Fibroblast of upper back skin (primary cell): ENCODE measurements at places on chromosomes 3 and 15.
A peak's percentile ranks its signal among the peaks of the same experiment; 100 is the strongest.

DNA sequence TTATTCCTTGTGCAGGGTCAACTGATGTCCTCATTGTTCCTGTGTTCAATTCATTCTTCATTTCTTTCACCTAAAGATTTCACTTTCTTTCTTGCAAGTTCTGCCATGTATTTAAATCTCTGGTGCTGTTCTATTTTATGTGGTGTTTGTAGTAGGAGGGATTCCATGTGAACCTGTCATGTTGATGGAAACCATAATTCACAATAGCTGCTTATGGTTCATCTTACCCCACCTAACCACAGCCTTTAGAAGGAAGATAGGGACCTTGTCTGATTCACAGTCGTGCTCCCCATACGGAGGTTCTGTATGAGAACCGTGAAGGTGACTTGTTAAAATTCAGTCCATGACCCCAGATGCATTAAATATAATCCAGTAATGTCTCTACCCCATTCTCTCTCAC lies 21.9 kb downstream of the SLCO2A1 start:
- DNase-seq: no peak

DNA sequence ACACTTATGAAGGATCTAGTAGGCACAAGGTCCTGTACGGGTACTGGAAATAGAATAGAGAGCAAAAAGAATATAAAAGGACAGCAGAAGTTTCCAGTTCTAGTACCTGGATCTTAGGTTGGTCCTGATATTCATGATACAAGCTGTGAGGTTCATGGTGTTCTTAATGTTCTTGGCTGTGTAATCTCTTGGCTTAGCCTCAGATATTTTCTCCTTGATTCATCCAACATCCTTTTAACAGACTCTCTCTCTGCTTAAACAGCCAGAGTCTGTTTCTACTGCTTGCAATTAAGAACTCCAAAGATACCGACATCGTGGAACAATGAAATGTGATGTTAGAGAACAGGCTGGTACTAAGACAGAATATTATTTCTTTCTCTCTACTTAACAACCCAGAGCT lies 49.9 kb downstream of the CNTN3 start:
- no peak for DNase-seq

DNA sequence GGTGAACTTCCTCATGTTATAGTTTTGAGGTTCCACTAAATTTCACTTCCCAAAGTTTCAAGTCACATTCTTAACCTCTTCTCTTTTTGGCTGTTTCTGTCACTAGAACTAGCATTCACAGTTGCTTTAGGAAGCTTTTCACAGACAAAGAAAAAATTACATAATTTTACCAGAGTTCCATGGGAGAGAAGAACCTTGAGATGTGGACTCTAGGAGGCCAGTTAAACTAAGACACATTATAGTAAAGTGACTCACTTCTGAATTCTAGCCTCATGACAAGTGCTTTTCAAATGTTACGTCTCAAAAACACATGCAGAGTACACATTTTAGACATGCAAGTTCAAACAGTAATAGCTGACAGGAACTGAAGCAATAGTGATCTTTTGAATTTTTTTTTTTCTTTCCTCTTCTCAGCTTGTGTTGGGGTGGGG lies 39.9 kb upstream of the LRTM1 start:
- DNase-seq: peak; percentile 88

GRCh38 chr3:52682016-52682415 lies 3.7 kb downstream of the PBRM1 start:
- peak; percentile 86 for DNase-seq

DNA sequence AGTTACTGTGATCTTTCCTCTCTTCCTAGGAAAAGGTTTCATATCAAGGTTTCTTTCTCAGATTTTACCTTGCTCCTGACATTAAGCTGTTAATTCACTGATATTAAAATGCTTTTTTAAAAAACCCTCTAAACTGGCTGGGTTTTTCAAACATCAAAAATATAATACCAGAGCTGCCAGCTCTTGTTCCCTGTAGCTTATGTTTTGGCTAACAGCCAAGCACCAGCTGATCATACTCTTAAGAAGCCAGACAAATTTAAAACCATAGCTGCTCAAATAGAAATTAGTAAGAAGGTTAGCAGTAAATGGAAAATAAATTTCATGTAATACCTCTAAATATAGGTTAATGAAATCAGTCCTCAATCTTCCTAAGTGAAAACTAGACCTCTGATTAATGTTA lies 657.5 kb downstream of the GRM7 start:
- DNase-seq: no peak

- DNase-seq: no peak
These were observed 5.3 kb downstream of the ACVR2B start for GRCh38 chr3:38458796-38459498.

DNA sequence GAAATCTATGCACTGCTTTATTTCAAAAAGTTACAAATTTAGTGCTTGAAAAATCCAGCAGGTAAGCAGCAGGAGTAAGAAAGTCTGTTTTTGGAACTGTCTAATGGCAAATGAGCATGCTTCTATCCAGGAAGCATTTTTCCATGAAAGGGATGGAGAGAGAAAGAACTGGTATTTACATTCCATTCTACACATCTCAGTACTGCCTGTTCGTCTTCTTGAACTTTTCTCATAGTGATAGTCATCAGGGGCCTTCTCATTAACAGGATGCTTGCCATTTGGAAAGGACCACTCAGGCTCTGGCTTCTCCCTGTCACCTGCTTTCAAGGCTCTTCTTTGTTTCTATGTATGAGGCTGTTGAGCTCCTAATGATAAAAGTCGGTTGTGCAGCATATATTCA lies 267.3 kb upstream of the IL12A start:
- peak; percentile 32 for DNase-seq

DNA sequence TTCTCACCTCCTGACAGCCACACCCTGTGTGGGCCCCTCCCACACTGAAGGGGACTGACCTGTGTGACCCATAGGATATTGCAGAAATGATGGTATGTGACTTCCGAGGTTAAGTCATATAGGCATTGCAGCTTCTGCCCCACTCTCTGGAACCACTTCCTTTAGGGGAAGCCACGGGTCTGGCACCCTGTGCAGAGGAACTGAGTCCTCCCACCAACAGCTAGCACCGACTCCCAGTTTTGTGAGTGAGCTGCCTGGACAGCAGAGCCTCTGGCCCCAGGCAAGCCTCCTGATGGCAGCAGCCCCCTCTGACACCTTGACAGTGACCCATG lies 24.6 kb upstream of the SLC6A6 start:
- DNase-seq: no peak

- DNase-seq: no peak
These were observed 106.7 kb upstream of the FHIT start for GRCh38 chr3:61357902-61358301.

DNA sequence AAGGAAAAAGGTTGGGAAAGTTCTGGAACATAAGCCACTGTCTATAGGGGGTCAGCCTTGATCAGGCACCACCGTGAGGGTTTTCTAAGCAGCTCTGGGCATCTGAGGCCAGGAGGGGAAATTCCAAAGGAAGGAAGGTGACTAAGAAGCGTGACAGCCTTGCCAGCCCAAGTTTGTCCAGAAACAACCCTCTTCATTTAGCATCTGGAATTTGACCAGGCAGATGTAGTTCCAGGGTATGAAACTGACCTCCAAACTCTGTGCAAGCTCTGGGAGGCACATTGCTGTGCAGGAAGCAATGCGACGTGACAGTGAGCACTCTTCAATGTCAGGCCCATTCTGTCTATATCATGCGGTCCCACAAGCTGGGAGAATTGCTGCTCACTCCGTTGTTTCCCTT lies 85.4 kb upstream of the TPM1 start:
- no peak for DNase-seq

DNA sequence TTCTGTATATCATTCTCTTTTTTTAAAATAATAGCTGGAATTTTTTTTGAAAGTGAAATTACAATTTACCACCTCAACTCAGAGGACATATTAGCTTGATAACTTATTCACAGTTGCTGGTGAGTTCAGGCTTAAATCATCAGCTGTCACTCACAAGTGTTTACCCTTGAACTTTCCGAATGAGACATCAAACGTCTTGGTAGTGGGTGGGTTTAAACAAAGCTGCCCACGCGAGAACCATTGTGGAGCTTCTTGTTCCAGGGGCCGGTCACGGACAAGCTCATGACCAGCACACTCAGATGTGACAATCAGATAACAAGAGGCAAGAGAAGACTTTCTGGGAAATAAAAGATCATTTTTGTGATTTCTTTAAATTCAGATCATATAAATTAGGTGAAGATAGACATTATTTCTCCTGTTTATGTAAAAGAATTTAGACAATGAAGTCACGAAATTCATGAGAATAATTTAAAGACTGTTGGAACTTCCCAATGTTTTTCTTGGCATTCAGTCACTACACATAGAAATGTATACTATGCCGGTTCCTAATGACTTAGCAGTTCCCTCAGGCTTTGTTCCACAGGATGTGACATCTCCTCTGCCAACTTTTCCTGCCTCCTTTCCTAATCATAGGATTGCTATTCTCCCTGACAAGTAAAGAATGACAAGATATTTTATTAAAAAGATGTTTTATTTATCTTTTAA lies 29.3 kb downstream of the BTD start:
- peak; percentile 83 for DNase-seq

GRCh38 chr15:73684581-73685455 lies 635 bp downstream of the CD276 start:
- peak; percentile 68 for DNase-seq

DNA sequence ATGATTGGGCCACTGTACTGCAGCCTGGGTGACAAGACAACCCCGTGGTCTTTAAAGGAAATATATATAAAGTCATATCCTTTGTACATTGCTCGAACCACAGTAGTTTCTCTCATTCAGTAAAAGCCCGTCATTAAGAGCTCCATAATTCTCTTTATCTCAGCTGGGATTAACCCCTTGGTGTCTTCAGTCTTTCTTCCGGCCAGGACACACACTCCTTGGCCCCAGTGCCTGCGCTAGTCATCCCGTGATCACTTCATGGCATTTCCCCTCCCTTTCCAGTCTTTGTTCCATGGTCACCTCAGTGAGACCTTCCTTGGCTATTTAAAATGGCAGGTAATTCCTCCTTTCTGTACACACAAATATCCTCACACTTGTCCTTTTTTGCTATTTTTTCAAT lies 3.3 kb downstream of the RPL35A start:
- DNase-seq: no peak

GRCh38 chr3:84946240-84946639 lies 12.5 kb upstream of the CADM2 start:
- DNase-seq: no peak
